ENCODE measurements at places on chromosomes 6 and 20. TPM values are rescaled to one million over a fixed set of nuclear protein-coding genes. Genes with fewer than 3 reads are reported as not detected.
A peak's percentile ranks its signal among the peaks of the same experiment; 100 is the strongest.

PGBD1 gene
- 8.9 TPM for total RNA-seq

C20orf141 gene
- total RNA-seq = not detected

DNA sequence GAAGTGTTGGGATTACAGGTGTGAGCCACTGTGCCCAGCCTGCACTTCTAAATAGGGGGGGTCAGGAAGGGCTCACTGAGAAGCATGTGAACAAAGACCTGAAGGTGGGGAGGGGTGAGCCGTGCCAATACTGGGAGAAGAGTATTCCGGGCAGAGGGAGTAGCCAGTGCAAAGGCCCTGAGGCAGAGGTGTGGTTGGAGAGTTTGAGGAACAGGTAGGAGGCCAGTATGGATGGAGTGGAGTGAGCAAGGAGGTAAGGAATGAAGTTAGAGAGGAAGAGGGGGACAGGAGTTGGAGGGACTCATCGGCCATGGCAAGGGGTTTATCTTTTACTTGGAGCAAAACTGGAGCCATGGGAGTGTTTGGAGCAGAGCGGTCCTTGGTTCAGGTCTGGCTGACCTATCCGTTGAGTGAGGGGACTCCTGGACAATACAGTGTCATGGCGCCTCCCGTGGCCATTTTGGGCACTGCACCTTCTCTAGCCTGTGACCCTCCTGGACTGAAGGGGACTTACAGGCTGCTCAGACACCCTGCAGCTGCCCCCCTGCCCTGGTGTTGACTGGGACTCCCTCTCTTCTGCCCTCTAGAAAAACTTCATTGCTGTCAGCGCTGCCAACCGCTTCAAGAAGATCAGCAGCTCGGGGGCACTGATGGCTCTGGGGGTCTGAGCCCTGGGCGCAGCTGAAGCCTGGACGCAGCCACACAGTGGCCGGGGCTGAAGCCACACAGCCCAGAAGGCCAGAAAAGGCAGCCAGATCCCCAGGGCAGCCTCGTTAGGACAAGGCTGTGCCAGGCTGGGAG, 12.1 kb downstream of the FOXS1 start:
- DNase-seq = peak; percentile 83

- no peak for DNase-seq
These were observed 73.0 kb upstream of the FAM8A1 start for GRCh38 chr6:17527076-17527475.

- no peak for DNase-seq
These were observed 358.9 kb upstream of the ARID1B start for GRCh38 chr6:156418253-156418652.

DNA sequence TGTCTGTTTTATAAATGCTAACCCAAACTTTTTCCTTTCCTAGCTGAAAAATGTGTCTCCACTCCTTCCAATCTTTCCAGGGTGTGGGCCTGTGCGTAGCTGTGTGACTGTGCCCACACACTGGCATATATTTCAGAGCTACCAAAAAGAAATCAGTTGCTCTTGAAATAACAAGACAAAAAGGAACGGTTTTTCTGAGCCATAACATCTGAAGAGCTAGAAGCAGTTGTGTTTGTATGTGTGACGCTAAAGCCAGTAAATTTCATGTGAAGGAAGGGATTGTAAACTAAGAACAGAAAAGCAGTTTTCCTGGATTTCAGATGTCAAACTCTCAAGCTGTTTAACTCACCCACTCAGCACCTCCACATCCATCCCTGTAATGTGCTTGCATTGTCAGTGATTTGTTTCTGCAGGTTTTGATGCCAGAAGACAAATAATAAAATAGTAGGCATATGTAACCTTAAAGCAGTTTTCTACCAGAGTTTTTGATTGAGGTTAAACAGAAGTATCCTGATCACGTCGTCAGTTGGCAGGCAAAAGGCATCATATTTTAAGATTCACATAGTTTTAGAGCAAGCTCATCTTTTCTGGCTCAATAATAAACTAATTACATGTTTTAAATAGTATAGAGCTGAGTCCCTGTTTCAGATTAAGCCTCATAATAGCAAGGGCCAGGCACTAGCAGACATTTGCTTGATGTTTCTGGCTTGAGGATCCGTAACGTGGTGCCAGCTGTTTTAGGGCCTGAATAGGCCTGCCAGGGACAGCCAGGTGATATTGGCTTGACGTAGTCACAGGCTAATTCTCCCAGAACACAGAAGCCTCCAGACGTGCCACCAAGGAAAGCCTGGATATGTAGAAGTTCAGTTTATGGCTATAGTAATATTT, 90.9 kb downstream of the FOXO3 start:
- DNase-seq = no peak

DNA sequence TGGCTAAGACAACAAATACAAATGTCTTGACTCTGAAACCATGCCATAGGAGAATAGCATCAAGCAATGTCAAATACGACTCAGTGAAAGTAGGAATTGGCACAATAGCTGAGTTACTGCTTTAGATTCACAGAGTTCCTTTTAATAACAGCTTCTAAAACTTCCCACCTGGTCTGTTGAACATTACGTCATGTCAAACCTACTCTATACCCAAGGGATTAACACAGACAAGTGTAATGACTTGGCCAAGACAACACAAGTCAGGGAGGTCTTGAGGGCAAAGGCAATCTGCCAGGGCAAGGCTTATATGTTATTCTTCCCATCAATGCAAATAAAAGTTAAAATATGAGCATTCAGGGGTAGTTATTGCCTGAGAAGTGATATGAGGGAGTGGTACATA, 265.1 kb upstream of the PRDM1 start:
- no peak for DNase-seq

GRCh38 chr6:135901774-135902524, 50.4 kb downstream of the PDE7B start:
- no peak for DNase-seq

DNA sequence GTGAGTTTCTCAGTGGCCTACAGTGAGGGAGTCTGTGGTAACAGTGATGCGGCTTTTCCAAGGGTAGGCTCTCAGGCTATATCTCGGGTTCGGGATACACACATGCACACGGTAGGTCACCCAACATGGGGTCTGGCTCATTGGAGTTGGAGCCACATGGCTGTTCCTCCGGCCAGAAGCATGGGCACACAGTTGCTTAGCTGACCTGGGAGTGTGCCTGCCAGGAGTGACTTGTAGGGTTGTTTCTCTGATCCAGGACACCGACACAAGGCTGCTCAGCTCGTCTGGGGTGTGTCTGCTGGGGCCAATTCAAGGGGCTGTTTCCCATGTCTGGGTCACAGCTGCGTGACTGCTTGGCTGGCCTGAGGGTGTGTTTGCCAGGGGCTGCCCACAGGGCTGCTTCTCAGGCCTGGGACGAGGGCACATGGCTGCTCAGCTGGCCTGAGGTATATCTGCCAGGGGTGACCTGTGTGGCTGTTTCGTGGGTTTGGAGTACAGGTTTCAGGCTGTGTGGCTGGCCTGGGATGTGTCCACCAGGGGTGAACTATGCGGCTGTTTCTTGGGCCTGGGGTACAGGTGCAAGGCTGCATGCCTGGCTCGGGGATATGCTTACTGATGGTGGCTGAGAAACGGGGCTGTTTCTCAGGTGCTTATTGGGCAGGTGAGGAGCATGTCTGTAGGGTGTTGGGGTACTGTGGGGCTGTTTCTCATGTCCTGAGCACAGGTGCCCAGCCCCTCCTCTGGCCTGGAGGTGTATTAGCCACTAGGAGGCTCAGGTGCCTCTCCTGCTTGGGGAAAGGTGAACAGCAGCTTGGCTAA, 15.2 kb downstream of the KIF25 start:
- DNase-seq = no peak

DNA sequence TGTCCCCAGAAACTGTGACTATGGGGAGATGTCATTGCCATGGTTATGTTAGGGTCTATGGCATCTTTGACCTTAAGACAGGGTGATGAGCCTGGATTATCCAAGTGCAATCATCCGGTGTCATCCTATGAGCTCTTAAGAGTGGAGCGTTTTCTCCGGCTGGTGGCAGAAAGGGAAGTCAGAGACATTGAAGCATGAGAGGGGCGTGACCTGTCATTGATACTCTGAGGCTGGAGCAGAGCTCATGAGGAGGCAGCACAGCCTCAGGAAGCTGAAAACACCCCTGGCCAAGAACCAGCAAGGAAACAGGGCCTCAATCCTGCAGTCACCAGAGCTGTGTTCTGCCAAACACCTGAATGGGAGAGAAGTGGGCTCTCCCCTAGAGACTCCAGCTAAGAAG, 59.6 kb downstream of the ANKRD60 start:
- DNase-seq = no peak

DNA sequence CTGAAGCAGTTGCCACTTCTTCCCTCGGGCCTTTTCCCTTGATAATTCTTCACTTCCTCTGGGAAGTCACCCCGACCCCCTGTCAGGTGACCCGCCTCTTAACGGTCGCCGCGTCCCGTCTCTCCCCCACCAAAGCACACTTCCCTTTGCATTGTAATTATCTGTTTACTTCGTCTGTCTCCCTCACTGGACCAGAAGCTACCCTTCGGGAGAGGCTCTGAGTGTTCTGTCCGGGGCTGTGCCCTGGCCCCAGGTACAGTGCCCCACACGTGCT, 771 bp upstream of the SNAI1 start:
- no peak for DNase-seq

DNA sequence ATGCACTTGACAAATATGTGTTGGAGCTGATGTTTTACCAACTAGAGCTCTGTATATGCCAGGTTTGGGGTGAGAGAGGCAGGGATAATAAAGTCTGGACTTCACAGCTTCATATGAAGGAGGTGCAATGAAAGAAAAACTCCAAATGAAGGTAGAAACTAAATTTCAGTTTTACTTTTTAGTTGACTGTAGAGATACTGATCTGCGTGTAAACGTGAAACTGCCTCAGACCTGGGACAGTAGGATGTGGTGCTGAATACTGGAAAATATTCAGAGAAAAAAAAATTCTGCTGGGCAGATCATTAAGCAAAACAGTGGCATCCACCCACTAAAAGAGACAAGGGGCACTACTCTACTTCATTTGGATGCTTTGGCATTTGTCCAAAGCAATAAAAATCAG, 94.5 kb downstream of the BACH2 start:
- no peak for DNase-seq

DNA sequence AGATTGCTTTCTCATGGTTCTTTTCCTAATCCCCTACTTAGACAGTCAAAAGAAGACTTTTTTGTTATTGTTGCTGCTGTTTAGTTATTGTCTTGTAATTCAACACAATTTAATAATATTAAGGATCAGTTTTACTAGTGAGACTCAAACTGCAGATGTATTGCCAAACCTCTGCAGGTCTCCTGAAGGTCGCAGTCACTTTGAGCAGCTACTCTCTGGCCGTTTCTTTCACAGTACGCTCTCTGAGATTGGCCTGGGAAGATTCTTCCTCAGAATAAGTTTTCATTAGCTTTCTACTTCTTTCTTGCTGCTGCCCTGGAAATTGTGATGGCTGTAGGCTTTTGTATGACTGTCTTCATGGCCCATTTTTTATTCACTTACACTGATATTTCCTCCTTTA, 930.8 kb downstream of the QKI start:
- DNase-seq = no peak

GRCh38 chr6:30725713-30726505, 5.8 kb downstream of the TUBB start:
- no peak for DNase-seq
